ENCODE measurements at places on chromosomes 5 and 9.

- no peak for DNase-seq
Measured at GRCh38 chr9:108345826-108346225, 510.0 kb downstream of the ACTL7B start.

DNA sequence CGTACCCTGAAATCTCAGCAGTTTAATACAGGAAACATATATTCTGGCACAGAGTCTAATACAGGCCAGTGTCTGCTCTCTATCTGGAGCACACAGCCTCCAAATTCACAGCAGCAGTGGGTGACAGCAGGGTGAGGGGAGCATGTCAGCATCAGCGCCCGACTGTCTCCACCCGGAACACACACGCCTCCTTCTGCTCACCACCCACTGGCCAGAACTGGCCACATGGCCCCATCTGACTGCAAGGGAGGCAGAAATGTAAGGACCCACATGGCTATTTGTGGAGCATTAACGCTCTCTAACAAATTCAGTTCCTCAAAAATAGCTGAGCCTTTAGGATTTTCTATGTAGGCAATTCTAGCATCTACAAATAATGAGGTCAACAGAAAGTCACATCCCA, 24.6 kb downstream of the UBE2QL1 start:
- no peak for DNase-seq

DNA sequence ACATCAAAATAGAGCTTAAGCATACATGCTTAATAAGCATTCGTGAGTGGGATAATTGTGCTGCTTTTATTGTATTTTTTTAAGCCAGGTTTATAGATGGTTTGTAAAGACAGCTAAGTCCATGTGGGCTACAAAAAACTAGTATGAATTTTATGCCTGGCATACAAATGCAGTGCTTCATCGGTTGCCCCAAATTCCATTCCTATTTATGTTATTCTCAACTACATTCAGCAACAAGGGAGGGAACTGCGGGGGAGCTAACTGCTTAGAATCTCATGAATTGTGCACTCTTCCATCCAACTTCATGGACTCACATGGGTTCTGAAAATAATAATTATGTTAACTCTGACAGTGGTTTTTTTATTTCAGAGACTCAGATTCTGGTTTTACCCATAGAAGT, 199.2 kb downstream of the FAM170A start:
- DNase-seq, result no peak

GRCh38 chr5:2330325-2331130, 420.9 kb downstream of the IRX2 start:
- DNase-seq, result no peak

- no peak for DNase-seq
Measured at GRCh38 chr9:113934167-113934828, 58.2 kb downstream of the ZNF618 start.

DNA sequence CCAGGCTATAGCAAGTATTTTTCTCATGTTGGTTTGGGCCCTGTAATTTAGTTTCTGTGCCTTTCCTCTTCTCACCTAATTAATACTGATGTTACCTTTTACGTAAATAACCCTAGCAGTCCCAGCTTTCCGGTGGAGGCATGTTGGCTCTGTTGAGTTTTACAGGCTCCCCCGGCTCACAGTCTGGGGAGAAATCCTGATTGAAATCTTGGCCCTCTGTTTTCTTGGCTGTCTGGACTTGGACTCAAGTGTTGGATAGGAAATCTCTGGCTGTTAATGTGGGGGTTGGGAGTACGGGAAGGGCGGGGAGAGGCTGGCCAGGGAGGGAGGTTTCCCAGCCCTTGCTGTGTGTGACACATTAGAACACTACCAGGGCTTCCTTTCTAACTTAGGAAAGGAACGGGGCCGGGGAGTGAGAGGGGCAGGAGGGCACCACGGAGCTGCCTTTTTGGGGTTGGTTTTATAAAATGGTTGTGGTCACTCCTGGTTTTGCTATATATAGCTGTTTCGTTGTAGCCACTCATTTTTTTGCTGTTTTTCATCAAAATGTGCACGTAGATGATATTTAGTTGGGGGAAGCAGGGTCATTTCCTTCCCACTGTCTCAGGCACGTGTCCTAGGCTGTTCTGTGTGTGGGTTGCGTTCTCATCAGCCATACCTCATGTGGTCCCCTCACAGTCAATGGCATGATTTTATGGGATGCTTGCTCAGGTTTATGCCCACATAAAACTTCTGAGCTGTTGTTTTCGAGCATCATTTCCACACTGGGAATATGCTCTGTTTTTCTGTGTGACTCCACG, 11.0 kb downstream of the TRIO start:
- DNase-seq, result no peak

DNA sequence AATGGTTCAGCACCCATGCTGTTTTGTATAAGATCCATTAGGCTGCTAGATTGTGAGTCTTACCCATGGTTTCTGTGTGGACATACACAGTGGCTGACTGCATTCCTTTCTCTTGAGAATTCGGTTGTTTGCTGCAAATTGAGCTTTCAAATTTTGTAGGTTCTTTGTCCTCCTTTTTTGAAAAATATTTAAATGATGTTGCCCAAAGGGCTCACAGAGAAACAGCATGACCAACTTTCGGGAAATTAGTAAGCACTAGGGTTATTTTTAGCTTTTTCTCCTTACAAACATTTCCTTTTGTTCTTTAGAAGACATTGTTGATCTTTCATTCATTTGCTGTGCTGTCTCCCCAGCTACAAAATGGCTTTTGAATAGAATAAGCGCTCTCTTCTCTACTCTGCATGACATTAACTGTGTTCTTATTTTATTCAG, 79.4 kb downstream of the NLN start:
- DNase-seq, result no peak

- no peak for DNase-seq
Measured at GRCh38 chr5:111472096-111472495, 40.2 kb downstream of the STARD4 start.

DNA sequence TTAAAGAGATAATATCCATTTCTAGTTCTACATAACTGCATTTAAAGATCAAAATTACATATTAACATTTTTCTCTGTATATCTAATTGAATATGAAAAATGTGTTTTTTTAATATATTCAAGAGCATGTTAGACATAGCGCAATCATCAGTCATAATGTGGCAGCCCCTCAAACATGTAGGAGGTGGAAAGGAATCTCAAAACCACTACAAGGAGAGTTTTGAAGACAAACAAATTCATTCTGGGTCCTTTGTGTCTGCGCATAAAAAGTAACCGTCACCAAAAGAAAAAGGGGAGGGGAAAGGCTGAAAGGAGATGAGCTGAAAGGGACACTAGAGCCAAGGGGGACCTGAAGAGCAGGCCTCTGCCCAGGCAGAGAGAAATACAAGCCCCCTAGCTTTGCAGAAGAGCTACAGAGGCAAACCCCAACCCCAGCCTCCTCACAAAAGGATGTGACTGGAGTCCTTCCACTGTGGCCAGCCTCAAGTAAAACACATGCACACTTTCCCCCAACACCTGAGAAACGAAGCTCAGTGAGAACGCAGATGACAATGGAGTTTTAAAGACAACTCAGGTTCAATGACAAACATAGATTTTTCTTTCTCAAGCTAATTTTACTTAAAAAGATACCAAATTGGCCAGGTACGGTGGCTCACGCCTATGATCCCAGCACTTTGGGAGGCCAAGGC, 62.0 kb downstream of the MAPKAP1 start:
- DNase-seq, result no peak

DNA sequence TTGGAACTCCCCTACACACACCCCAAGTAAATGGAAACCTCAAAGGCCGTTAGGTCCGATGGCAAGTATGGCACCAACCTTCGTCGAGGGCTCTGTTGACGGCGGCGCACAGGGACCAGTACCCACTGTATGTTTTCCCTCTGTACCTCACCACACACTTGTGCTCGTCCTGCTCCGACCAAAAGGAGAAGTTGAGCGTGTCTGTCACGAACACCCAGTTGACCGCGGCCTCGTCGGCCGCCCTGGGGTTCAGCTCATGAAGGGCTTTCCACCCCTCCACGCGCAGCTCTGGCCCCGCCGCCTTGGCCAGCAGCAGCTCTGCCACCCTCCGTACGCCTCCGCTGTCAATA, 24.0 kb downstream of the HNRNPK start:
- peak; percentile 30 for DNase-seq

GRCh38 chr9:974031-974995, 2.1 kb upstream of the DMRT3 start:
- no peak for DNase-seq

DNA sequence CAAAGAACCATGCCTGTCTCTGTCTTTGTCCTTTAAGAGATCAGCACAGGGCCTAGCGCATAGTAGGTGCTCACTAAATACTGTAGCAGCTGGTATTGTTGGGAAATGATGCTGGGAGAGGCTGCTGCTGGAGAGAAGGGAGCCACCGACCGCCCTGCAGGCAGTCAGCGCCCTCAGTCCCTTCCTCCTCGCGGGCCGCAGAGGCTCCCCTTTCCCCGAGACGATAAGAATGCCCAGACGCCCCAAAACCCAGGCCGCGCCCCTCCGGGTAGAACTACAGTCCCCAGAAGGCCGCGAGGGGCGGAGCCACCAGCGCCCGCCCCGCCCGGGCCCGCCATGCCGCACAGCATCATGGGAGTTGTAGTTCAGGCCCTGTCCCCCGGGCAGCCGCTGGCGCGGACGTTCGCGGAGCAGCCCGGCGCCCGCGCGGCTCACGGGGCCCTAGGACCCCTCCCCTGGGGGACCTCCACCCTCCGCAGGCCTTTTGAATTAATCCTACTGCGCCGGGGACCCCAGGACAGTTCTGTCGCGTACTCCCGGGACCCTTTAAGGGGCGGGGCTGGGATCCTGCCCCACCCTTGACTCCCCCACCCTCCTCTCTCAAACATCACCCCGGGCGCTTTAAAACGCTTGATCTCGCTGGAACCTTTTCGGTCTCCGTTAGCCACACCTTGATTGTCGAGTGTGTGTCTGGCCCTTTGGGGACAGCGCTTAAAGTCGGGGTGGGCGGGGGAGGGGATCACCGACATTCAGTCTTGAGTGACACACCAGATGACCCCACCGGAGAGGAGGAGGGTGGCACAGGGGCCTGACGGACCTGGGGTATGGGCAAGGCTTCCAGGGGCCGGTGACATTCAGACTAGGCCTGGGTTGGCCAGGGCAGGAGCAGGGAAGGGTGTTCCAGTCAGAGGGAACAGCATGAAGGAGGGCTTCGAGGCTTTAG, 24.8 kb upstream of the IER5L start:
- peak; percentile 90 for DNase-seq

DNA sequence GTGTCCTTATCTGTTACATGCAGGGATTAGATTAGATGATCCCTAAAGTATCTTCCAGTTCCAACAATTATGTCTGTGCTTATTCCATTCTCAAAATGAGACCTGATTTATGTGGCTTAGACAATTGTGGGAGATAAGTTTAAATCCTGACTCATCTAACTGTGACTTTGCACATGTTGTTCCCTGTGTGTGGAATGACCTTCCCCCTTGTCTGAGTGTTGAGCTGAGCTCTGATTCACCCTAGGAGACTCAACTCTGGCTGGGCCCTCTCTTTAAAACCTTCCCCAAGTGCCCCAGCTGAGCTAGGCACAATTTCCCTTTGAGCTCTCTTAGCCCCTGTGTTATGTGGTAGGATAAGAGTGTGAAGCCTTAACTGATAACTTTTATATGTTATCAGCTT, 118.9 kb upstream of the ELL2 start:
- no peak for DNase-seq

- no peak for DNase-seq
Measured at GRCh38 chr5:147398860-147399259, 111.0 kb downstream of the DPYSL3 start.

GRCh38 chr5:113085880-113086409, 109.3 kb downstream of the DCP2 start:
- DNase-seq, result no peak

DNA sequence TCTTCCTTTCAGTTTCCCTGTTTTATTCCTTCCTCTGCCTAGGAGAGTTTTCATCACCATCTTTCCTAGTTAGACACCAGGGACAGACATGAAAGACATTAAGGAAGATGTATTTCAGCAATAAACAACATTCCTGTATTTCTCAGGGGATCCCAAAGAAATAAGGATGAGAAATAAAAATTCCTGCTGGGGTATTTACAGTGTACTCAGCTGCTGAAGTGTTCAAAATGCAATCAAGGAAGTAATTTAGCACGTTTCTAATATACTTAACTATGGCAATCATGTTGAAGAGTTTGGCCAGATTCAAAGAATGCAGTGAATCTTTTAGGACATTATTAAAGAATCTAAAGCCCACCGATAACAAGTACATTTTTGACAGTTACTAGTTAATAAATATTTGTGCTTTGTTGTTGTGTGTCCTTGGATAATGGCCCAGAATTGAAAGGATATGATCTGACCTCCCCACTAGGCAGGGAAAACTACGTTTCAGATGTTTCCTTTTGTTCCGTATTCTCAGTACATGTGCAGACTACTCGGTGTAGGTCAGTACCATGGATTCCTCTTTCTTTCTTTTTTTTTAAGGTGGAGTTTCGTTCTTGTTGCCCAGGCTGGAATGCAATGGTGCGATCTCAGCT, 46.8 kb downstream of the INIP start:
- no peak for DNase-seq

GRCh38 chr5:177098120-177098469, 11.4 kb downstream of the FGFR4 start:
- no peak for DNase-seq

GRCh38 chr9:23611869-23612268, 214.2 kb downstream of the ELAVL2 start:
- no peak for DNase-seq

DNA sequence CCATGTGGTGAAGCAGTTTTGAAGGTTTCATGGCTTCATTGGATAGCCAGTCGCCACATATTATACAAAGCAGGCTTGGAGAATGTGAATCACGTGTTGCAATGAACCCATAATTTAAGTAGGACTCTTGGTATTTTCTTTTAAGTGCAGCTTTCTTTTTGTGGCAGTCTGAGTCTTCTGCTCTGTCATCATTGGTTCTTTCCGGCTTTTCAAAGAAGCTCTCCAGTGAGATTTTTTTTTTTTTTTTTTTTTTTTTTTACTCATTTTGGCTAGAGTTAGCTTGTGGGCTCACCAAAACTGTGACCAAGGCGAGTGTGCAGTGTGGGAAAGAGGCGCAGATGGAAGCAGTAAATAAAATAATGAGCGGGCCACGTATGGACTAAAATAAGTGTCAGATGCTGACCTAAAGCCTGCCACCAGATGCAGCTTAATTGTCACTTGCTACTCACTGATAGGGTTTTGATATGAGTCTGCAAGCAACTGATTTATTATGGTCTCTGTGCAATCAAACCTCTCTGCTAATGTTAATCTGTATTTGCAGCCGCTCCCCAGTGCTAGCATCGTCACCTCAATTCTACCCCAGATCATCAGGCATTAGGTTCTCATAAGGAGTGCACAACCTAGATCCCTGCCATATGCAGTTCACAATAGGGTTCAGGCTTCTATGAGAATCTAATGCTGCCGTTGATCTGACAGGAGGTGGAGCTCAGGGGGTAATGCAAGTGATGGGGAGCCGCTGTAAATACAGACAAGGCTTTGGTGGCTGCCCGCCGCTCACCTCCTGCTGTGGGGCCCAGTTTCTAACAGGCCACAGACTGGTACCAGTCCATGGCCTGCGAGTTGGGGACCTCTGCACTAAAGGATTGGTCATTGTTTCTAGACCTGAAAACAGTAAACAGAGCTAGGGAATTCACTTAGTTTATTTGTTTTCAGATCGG, 45.5 kb upstream of the LARP1 start:
- DNase-seq, result no peak
